ENCODE measurements at places on chromosomes 16 and 17.

GRCh38 chr16:30853758-30854157 is 40.1 kb downstream of the BCL7C start:
- DNase-seq = no peak

DNA sequence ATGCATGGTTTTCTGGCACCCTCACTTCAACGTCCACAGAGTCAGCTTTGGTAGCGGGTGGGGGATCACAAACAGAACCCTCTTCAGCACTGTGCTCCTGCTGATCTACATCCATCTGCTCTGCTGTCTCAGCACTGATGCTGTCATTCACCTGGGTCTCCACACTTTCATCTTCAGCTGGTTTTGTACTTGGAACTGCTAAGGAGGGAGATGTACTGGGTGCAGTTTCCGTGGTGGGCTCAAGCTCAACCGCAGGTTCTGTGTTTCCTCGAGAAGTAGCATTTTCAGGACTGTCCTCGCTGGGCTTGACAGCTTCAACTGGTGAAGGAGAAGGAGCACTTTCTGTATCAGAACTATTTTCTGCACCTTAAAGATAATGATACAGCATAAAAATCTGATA is 101.8 kb downstream of the TTC19 start:
- no peak for DNase-seq

GRCh38 chr17:4498461-4499397 is at the start of gene SPNS2:
SPNS2 (plus strand) TSS chr17:4498881; CDS start chr17:4499048, 167 bp downstream.
- DNase-seq = peak; percentile 49

DNA sequence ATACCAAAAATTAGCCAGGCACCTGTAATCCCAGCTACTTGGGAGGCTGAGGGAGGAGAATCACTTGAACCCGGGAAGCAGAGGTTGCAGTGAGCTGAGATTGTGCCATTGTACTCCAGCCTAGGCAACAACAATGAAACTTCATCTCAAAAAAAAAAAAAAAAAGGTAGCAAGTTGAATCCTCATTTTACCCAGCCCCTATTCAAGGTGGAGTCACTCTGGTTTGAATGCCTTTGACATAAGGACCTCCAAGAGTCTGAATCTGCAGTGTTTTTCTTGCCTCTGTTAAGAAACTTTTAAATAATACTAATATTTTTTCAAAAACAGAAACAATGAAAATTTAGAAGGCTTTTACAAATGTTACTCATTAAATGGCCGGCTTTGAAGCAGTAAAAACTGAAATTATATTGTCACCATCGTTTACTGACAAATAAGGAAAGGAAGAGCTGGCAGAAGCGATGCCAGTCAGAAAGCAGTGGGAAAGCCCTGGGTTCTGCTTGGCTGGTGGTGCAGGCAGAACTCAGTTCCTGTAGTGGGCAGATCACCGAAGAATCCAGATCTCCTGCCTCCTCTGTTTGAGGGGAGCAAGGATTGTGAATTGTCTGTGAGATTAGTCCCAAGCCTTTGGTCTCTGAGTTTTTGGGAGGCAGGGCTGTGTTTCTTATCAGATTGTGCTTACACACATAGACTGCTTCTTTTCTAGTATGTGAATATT is 99.7 kb upstream of the HAS3 start:
- no peak for DNase-seq

DNA sequence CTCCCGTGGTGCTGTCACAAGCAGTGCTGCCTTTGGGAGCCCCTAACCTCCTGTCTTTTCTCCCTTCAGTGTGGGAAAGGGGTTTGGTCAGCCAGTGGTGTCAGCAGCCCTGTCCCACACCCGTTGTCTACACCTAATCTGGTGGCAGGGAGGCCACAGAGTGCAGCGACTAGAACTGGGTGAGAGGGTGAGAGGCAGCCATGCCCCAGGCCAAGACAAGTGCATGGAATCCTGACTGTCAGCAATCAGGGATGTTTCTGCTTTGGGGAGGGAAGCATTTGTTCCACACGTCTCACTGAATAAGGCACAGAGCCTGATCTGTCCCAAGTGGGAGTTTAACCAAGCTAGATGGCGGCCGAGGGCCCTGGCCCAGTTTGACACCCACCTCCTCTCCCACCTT is 1.4 kb upstream of the ZNF267 start:
- no peak for DNase-seq

GRCh38 chr17:76385892-76386786 is 1.7 kb downstream of the SPHK1 start:
- peak; percentile 73 for DNase-seq

DNA sequence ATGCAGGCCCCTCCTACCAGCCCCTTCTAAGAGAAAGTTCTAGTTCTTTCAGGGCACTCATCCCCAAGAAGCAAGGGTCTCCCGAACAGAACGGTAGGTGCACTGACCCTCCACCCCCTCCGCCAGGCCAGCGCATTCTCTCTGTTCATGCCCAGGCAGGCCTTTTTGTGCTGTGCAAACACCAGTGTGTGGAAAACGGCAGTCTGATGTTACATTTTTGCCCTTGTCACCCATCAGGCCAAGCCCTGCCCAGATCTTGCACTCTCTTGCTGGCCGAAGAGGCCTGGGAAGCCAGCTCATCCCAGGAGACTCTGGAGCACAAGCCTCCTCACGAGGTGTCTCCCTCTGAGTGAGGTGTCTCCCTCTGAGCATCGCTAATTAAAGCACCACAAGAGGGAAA is 16.1 kb upstream of the MTSS2 start:
- DNase-seq = no peak

GRCh38 chr17:1019451-1019850 is 22.5 kb downstream of the TIMM22 start:
- no peak for DNase-seq

DNA sequence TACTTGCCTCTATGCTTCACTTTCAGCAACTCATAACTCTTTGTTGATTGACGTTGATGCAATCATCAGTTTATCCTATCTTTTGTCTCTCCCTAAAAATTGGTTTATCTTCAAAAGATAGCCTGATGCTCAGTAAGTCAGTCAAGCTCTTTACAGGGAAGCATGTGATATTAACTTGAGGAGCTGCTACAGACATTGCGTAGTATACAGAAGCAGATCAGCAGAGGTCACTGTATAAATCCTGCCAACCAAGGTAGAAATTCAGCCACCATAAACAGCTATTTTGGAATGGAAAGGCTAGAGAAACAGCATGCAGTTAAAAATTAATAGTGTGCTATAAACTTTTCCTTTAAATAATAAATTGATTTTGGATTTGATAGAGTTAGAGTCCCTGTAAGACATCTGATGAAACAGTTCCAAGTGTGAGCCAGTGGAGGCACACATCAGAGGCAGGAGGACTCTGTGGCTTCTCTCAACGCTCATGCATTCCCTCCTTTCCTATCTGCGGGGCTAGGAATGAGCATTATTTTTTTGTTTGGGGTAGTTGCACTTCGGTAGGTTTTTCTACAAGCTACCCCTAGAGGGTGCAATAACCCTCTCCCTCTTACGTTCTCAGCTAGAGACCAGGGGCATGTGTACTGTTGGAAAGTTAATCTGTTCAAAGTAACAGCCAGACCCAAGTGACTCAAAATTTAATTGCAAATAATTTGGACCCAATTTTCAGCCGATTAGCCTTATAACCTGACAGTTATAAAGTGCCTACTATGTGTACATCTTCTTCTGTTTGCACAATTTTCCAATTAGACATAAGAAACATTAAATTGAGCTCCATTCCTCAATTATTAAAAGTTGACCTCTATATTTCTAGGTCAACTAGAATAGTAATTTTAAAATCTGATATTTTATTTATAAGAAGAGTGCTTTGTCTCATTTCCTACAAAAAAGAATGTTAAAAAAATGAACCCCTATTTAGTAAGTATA is 647.7 kb upstream of the SOX9 start:
- DNase-seq = no peak

DNA sequence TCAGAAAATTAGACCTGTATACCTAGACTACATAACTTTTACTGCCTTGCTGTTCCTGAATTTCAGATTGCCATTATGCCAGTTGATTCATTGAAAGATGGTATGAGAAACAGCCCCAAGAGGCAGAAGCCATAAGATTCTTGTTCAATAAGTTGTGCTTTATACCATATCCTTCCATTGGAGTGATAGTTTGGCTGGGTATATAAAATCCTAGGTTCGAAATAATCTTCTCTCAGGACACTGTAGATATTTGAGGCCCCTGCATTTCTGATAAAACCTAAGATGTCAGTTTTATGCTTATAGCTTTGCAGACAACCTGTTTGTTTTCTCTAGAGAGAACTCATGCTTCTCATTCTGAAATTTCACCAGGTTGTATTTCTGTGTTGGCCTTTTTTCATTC is 9.6 kb upstream of the SDK2 start:
- DNase-seq = no peak

DNA sequence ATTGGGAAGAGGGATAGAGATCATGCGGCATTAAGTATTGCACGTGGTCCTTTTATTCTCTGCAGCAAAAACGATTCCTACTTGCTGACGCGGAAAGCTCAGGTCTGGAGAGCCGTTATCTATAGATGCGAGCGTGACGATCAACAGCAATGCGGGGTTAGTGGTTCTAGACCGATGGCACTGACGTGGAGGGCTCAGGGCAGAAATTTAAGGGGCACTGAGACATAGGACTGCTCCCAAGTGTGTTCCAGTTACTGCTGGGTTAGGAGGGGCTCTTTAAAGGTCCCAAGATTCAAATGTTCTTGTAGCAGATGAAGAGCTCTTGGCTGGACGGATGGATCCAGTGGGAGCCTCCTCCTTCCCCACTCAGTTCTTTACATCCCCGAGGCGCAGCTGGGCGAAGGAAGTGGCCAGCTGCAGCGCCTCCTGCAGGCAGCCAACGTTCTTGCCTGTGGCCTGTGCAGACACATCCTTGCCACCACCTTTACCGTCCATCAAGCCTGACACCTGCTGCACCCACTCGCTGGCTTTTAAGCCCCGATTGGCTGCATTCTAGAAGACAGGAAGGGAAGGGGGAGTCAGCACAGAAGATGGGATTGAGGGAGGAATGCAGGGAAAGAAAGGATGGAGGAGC is 732 bp upstream of the EXOSC6 start:
- no peak for DNase-seq

DNA sequence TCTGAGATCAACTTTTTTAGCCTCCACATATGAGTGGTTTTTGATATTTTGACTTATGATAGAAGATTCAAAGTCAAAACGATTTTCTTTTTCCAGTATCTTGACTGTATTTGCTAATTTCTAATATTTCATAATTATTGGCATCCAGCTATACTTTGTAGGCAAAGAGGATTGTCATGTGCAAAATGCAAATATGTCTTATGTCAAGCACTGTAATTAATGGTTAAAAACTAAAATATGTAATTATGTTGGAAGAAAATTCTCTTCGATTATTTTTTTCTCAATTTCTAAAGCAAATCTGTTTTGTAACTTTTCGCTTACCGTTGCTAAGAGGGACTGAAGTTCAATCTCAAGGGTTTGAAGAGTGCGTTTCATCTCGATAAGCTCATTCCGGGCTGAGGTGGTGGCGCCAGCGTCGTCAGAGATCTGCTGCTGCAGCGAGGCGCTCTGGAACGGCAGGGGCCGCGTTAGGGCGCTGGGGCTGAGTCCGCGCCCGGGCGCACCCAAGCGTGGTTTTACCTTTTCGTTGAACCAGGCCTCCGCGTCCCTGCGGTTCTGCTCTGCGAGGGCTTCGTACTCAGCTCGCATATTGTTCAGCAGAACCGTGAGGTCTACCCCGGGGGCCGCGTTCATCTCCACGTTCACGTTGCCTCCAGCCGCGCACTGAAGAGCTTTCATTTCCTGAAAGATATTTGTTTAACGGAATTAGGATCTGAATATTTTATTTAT is 3.0 kb downstream of the KRT27 start:
- peak; percentile 10 for DNase-seq

DNA sequence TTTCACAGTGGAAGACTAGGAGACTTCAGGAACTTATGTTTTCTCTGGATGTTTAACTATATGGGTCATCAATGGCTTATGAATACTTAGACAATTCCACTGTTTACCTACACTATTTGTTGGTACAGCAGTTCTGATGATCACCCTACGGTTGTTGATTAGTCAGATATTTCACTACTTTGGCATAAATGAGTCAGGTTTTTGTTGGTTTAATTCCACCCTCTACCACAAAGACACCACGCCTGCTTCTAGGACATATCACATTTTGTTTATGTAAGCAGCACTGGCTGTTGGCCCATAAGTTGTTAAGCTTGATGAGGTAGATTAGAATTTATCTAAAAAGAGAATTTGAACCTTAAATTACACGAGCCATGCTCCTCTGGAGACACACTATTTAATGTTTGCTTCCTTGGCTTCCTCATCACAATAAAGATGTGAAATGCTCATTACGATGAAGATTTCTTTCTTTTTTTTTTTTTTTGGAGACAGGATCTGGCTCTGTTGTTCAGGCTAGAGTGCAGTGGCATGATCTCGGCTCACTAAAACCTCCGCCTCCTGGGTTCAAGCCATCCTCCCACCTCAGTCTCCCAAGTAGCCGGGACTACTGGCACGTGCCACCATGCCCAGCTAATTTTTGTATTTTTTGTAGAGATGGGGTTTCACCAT is 4.3 kb downstream of the GDE1 start:
- no peak for DNase-seq

DNA sequence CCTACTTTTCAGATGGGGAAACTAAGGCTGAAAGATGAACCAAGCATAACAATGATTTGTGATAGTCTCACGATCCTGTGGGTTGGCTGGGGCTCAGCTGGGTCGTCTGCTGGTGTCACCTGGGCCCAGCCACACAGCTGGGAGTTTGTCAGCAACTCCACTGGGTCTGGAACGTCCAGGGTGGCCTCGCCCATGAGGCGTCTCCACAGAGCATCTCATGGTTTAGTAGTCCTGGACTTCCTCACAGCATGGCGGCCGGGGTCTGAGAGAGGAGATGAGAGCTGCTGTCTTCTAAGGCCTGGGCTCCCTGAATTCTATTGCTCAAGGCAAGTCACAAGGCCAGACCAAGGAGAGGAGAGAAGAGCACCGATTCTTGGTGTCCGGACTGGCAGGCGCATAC is 24.1 kb upstream of the WFDC1 start:
- no peak for DNase-seq

DNA sequence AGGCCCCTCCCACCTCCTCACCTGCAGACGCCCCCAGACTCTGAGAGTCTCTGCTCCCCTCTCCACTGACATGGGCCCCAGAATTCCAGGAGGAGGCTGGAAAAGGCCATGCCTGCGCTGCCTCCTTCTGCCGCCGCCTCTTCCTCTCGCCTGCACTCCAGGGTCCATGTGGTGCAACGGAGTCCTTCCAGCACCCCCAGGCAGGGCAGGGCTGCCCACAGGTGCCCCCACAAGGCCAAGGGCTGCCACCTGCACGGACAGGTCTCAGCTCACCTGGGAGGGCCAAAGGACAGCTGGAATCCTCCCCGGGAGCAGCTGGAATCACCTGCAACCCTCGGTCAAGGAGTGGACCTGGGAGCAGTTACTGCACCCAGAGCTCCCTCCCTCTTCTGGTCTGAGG is 194.9 kb downstream of the RBFOX3 start:
- no peak for DNase-seq

DNA sequence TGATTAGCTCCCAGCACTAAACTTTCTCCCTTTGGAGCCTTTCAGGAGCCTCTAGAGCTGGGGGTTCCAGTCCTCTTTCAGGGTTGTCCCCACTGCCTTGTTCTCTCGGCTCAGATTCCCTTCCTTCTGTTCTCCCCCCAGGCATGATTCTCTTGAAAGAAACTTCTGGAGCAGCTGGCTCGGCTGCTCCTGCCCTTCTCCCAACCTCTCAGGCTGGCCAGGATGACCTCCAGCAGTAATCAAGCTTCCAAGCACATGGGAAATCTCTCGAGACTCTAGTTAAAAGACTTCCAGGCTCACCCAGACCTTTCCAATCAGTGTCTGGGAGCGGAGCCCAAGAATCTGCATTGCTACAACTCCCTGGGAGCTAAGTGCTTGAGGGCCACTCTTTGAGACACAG is 3.6 kb downstream of the SDK2 start:
- DNase-seq = no peak

GRCh38 chr16:66930189-66930588 is 4.0 kb downstream of the CIAO2B start:
- no peak for DNase-seq

Measured in activated CD4-positive, alpha-beta T cell treated with anti-CD3 and anti-CD28 coated beads for 1 hour (primary cell).